NCI-H774 (cell line): ENCODE measurements at places on chromosomes 6 and 20.

DNA sequence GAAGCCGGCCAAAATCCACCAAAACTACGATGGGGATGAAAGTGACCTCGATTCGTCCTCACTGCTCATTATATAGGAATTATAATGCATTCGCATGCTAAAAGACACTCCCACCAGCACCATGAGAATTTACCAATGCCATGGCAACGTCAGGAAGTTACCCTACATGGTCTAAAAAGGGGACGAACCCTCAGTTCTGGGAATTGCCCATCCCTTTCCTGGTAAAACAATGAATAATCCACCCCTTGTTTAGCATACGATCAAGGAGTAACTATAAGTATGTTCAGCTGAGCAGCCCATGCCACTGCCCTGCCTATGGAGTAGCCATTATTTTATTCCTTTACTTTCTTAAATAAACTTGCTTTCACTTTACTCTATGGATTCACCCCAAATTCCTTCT lies 20.1 kb upstream of the FAM110A start:
- DNase-seq = no peak

DNA sequence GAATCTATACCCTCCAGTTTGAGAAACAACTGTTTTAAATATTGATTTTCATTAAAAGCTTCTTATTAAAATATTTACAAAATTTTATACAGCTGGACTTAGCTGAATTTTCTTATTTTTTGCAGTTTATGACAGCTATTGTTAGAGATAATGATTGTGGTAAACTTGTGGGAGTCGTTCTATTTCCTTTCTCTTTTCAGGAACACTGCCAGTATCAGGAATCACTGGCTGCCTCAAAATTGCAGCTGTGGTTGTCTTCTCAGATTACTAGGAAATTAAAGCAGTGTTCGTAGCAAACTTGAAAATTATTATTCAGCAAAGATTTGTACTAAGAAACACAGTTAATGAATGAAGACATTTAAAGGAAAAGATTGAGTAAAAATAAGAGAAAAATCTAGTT lies 311.0 kb downstream of the CENPW start:
- no peak for DNase-seq

- DNase-seq = no peak
These were observed 62.6 kb downstream of the GINS1 start for GRCh38 chr20:25470045-25470444.

DNA sequence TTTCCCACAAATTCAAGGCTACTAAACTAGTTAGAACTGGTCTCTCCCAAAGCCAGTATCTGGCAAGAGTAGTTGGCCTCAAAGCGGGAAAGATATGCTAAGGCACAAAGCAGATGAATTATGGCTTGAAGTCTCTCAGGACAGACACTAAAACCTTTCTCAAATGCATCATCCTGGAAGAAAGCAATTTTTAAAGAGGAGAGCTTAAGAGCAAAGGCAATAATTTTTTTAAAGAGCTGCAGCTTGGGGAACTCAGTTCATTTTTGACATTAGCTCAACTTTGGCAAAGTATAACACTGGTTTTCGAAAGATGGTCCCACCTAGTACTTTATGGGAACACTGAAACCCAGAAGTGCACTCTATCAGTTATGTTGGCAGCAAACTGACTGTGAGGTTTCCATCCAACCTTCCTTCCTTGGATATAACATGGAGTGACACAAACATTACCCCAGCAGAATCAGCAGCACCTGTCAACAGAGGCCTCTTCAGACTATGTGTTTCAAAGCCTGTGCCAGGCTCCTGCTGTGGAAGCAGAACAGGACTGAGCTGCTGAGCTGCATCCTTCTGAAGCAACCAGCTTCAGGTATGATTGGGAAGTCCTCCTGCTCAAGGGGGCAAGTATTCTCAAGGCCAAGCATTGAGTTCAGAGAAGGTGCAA lies 852.3 kb upstream of the HS3ST5 start:
- peak; percentile 70 for DNase-seq

DNA sequence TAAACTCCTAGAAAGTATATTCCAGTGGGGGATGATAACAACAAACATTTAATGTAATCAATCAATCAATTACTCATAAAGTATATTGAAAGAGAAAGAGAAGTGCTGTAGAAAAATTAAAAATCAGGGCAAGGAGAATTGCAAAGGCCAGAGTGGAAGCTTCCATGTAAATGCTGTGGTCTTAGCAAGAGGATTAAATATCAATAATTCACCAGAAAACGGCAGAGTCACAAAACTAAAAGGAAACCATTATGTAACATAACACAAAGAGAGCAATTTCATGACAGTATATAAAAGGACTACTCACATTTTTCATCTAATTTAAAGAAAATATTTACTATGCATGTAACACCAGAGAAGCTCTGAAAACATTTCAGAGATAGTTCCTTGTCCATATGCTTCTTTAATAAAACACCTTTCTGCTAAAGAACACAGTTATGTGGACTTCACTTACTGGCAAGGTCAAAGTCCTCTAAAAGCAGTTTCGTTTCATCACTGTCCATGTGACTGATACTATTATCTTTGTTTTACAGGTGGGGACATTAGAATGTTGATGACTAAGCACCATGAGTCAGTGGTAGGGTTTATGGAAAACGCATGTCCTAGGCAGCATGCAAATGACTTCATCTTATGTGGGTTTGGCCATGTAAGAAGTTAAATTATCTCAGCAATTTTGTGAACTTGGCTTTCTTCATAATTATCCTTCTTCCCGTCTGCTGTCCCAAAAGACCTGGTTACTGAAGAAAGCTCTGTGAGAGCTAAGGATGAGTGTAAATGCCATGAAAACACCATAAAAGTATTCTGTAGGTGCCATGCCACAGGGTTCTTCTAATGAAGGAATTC lies 185.8 kb upstream of the TENT5A start:
- DNase-seq = no peak

DNA sequence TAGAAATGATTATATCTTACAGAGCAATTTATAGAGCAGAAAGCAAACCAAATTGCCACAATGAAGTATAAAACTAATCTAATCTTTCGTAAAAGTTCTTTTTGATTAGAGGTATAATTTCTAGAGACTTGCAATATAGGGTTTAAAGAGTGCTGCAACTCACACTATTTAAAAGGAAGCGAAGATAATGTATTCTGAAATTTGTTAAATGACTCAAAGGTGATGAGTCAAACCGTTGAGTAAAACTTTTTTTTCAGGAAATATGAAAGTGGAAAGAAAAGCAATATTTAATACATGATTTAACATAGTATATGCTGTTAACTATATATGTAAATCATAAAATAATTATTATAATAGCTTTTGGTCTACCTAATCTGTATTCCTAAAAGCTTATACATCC lies 133.6 kb downstream of the SYNE1 start:
- no peak for DNase-seq

GRCh38 chr6:157497579-157497978 lies 116.6 kb downstream of the ZDHHC14 start:
- DNase-seq = no peak

- no peak for DNase-seq
These were observed 54.9 kb upstream of the FRMD1 start for GRCh38 chr6:168133687-168134559.

DNA sequence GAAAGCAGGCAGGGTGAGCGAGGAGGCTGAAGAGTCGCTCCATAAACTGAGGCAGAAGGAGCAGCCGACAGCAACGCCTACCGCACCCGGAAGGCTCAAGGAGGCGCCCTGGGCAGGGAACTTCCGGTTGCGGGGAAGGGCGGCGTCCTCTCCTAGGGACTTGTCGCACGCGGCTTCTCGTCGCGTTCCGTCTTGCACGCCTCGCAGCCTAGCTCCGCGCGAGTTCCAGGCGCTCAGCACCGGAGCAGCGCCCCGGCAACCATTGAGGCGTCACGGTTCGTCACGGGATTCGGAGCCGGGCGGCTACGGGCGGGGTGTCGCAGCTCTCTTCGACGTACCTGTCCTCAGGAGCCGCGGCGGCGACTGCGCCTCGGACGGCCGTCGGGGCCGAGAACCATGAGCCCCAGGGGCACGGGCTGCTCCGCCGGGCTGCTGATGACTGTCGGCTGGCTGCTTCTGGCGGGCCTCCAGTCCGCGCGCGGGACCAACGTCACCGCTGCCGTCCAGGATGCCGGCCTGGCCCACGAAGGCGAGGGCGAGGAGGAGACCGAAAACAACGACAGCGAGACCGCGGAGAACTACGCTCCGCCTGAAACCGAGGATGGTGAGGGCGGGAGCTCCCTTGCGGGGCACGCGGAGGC lies at the start of gene SPACA1:
Gene SPACA1 (plus strand): TSS at position 332 of the 641 bp plus-strand sequence. CDS start 65 bp downstream, at position 397.
- DNase-seq = no peak

GRCh38 chr6:1362643-1363042 lies 26.7 kb upstream of the FOXF2 start:
- no peak for DNase-seq

DNA sequence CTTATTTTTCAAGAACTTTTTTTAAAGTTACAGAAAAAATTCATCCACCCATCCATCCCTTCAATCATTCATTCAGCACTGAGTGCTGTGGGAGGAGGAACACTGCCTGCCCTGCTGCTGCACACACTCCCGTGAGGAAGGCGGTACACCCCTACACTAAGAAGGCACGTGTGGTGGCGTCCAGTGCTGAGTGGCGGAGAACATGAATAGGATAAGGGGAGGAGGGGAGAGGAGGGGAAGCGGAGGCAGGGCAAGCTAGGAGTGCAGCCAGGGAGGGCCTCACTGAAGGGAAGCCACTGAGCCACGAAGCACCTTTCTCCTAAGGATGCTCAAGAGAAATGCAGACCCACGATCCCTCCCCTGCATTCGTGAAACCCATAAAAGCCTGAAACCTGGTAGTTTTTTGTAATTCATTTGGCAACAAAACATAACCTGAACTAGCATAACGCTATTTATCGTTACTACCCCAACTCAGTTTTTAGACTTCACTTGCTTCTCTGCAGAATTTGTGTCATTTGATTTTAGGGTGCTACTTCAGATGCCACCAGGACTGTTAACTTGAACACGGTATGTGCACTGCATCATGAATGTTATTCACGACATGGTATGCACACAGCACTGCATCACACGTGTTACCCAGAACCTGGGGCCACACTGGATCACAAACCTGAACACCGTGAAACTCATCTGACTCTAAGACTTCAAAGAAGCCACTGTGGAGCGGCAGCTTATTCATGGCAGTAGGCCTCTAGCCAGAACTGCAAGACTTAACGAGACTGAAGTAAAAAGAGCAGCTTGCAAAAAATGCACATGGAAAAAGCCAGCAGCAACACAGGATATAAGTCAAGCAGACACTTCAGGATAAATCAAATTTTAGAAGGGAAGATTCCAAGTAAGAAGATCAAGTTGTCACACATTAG lies 3.5 kb downstream of the RNASET2 start:
- DNase-seq = no peak

DNA sequence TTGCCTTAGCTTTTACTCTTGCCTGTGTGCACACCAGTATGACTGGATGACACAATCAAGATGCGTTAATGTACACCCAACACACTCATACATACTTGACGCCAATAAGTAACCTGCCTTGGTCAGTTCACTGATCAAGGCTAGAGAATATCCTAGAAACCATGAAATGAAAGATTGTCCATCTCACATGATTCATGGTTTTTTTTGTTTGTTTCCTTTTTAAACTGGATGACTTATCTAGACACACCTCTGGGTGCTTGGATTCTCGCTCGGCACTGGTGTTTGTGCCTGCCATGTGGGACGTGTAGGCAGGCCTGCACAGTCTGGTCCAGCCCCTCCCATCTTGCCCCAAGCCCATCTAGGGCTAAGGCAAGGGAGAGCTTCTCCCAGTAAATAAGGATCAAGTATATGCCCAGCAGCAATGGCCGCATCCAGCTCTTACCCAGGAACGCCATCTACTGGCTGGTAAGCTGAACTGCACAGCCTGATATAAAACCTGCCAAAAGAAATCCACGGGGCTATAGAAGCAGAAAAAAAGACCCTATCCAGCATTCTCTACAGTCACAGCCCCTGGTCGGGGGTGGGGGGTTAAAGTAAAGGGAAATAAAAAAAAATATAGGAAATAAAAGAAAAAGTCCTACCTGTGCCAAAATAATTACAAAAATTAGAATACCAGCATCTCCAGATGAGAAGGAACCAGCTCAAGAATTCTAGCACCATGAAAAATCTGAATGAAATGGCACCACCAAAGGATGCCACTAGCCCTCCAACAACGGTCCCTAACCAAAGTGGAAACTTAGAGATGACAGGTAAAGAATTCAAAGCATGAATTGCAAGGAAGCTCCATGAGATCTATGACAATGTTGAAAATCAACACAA lies 73.3 kb downstream of the OTOR start:
- DNase-seq = peak; percentile 1

DNA sequence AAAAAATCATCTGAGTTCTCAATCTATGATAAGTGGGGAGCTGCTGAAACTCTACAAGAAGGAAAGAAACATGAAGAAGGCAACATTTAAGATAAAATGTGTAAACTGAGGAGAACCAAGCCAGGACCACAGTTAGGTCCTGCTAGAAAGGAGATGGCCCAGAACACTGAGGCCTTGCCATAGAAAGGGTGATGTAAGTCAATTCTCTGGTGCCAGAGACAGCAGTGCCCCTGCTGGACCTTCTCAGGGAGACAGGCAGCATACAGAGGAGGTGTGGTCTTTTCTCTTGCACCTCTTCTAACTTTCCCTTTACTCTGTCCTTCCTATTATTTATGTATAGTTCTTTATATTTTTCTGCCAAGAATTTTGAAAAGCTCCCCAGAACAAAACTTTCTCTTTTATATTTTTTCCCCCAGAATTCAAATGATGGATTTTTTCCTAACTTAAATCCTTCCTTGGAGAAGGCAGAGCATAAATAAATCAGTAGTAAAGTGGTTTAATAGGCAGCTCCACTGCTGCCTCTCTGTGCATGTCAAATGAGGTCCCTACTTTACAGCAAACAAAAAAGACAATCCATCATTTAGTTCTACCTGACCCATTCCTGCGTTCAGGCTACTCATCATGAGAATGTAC lies 9.0 kb downstream of the UQCC2 start:
- no peak for DNase-seq

GRCh38 chr6:105940990-105941389 lies 145.1 kb upstream of the PRDM1 start:
- DNase-seq = peak; percentile 36

DNA sequence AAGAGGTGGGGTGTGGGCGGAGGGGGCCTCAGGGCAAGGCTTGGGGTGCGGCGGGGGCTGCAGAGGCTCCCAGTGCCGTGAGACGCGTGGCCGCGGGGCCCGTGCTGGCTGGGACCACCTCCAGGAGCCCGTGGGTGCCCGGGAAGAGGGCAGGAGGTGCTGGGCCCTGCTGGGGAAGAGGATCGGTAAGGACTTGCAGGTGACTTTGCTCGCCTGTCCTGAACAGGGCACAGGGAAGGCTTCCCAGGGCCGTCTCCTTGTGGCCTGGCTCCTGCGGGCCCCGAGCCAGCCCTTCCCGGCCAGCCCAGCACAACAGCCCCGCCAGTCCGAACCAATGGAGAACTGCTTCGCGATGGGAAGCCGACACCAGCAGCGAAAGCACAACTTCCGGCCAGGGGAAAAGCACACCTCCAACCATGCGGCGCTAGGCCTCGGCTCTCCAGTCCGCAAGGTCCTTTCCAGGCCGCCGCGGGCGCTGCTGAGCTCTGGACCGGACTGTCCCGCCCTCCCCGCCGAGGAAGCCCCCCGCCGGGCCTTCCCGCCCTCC lies 32.3 kb downstream of the IRF4 start:
- no peak for DNase-seq
